A172 (cell line): ENCODE measurements at places on chromosomes 2 and 18.
A peak's percentile ranks its signal among the peaks of the same experiment; 100 is the strongest.

DNA sequence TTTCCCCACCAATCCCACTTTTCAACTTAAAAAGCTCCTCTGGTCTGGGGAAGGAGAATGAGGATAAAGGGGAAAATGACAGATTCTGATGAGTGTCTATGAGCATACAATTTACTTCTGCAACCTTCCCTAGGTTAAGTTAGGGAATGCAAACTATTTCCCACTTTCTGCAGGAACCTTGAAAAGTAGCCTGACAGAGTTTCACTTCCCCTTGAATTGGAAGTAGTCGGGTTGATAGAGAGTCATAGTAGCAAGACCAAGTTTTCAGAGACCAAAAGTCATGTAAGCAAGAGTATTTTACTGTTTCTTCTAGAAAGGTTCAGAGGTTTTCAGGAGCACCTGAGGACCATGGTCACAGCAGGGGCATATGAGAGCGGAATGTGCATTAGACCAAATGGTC, 815.1 kb downstream of the CPS1 start:
- DNase-seq: no peak

- DNase-seq: no peak
Observed at GRCh38 chr2:160816916-160817499, 323.4 kb upstream of the RBMS1 start.

DNA sequence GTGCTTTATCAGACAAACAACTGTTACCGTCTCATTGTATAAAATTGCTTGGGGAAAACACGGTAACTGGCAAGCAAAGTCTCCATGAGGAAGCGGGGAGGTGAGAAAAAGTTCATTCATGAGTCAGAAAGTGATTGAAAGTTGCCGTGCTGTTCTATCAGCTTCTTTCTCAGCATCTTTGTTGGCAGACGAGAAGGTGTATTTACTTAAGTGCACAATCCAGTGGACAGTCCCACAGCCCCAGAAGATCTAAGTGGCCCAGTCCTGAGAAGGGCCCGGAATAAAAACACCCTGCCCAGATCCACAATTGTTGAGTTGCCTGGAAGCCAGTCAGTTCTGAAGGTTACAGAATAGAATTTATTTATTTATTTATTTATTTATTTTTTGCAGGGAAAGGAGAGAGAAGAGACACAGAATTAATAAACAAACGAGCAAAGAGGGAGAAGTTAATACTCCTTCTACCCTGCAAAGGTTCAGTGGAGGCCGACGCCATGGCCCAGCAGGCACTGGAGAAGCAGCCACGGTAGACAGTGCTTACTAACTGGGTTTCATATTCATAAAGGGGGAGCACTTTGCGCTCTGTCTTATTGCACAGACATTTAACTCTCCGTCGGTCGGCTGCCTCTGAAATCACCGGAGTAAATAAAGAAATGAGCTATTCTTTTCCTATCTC, 676.0 kb upstream of the SALL3 start:
- no peak for DNase-seq

- DNase-seq: no peak
Observed at GRCh38 chr2:42867093-42868065, 75.0 kb upstream of the HAAO start.

DNA sequence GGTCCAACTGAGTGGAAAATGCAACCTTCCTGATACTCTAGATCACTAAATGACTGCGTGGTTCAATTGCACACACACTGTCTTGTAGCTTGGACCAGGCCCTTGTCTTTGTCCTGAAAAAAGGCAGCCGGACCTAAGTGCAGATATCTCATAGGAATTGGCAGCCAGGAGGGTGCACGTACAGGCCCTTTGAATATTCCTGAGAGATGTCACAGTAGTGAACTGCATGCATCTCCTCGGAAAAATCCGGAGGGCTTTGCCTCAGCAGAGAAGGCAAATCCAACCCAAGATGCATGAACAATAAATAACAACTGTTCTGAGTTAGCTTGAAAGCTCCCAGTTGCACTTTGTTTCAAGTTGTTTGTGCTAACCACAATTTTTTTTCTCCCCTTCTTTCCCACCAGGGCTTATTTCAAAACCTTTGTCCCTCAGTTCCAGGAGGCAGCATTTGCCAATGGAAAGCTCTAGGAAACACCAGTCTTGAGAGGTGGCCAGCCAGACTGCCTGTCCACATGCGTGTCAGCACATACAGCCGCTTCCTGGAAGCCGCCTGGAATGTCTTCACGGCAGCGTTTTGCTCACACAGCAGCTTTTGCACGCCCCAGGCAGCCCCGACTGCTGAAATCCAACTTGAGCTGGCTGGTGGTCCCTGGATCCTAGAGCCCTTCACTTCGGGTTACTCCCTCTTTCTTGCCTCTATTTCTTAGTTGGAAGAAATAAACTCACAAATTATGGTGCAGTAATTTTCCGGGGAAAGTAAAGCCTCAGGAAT, 54.4 kb upstream of the FOSL2 start:
- no peak for DNase-seq

- peak; percentile 38 for DNase-seq
Observed at GRCh38 chr2:18171191-18172139, 293.0 kb downstream of the KCNS3 start.

- DNase-seq: no peak
Observed at GRCh38 chr2:126950504-126950903, 51.8 kb downstream of the TEX51 start.

GRCh38 chr2:77479395-77479794, 42.8 kb downstream of the LRRTM4 start:
- peak; percentile 19 for DNase-seq
